Activated CD8-positive, alpha-beta memory T cell treated with anti-CD3 and anti-CD28 coated beads for 24 hours (primary cell): ENCODE measurements at places on chromosomes 12 and 14.

DNA sequence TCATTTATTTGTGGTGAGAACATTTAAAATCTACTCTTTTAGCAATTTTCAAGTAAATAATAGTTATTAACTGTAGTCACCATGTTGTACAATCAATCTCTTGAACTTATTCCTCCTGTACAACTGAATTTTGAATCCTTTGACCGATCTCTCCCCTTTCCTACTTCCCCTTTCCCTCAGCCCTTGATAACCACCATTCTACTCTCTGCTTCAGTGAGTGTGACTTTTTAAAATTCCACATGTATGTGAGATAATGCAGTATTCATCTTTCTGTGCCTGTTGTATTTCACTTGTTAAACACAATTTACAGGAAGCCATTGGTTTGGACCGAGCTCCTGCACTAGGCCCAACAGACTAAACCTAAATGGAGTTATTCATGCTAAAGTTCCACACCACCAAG, 458.9 kb upstream of the PDE3A start:
- DNase-seq = no peak

DNA sequence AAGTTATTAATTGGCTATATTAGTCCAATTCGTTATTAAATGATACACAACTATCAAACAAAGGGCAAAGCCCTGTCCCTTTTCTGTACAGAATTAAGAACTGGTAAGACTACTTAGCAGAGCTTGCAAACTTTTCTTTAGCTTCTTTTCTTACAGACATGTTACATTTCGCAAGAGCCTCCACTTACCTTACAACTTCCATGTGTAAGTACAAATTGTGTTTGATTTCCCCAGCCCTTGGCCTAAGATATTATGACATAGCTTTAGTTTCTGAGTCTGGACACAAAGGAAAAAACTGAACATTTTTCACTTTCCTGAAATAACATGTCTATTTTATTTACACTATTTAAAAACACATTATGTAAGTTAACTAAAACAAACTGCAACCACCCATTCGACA, 1.7 kb downstream of the ATF7 start:
- DNase-seq = no peak

DNA sequence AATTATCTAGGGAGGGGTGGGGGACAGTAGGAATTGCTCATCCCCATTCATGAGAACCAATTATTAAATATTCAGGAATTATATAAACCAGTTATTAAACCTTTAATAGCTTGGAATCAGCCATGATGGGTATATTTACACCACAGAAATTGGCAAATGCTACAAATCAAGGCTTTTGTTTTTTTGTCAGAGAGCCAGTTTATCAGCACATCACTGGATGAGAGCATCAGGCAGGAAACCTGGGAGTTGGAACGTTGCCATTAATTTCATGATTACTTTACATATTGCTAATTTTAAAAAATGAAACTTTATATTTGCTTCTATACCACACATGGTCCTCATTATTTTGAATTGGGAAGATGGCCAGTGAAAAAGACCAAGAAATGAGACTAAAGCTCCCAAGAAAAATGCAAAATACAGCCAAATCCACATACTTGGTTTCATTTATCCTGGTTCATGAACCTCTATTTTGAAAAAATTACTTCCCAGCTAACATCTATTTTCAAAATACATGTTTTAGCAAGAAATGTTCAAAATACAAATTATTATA, 48.4 kb downstream of the ATL1 start:
- no peak for DNase-seq

DNA sequence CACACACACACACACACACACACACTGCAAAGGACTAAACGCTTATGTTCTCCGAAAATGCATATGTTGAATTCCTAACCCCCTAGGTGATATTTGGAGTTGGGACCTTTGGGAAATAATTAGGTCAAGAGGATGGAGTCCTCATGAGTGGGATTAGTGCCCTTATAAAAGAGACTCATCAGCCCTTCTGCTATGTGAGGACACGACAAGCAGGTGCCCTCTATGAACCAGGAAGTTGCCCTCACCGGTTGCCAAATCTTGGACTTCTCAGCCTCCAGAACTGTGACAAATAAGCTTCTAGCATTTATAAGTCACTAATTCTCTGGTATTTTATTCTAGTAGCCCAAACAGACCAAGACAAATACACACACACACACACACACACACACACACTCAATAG, 20.7 kb upstream of the TCP11L2 start:
- DNase-seq = no peak

GRCh38 chr12:114767084-114767760, 83.2 kb upstream of the TBX3 start:
- DNase-seq = no peak

DNA sequence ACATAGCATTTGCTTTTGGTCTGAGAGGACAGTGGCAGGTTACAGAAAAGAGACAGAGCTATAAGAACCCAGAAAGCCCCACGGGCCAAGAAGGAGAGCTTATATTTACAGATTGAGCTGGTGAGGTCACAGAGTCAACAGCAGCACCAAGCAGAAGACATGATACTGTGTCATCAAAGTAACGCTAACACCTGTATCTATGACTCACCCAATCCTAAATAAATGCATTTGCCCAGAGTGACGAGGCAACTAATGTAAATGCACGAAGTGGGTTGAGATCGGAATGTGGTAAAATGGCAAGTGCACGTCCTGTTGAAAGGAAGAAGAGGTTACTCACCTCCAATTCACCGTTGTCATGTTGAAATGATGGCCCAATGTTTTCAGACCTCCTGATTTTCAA, 6.7 kb upstream of the CD163L1 start:
- no peak for DNase-seq

DNA sequence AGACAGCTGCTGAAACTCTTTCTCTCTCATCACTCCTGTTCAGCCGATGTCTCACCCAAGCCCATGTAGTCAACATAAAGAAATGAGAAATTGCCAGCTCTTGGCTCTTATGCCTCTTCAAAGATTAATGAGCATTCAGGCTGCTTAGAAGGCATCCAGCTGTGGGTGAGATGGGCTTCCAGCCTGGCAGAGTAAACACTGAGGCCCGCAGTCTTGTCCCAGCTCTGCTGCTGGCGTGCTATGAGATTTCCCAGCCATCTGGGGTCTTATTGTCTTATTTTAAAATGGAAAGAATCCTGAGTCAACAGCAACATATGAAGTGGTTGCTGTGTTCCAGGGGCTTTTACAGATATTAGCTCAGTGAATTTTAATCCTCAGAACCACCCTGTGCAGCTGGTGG, 12.6 kb downstream of the RXYLT1 start:
- no peak for DNase-seq

DNA sequence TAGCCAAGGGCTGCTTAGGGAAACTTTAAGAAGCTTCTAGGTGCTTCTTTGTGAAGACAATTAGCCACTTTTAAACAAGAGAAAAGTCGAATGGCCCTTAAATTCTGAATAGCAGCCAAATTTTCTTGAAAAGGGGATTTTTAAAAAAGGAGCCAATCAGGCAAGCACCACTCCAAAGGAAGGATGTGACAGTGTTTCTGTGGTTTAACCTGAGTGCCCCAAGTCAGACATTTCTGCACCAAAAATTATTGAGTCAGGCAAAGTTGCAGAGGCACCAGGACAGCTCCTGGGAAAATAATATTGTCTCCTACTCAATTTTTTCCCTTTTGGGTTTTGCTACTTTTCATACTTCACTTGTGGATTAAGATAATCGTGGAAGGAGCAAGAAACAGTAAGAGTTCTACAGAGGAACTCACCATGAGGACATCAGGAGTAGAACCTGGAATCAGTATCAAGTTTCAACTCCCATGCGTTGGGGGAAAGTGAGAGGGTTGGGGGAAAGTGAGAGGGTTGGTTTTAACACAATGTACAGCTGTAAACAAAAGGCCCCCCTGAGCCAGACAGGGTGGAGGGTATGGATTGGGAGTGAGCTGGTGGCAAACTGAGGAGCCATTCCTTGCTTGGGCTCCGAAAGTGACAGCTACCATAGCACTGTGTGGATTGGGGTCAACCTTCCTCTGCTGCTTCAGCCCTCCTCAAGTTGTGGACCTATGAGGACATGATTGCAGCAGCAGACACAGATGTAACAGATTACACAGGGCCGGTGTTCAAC, 90.8 kb downstream of the SLC38A1 start:
- DNase-seq = no peak

- DNase-seq = no peak
These were observed 108.0 kb upstream of the ARHGAP5 start for GRCh38 chr14:31968956-31969698.

DNA sequence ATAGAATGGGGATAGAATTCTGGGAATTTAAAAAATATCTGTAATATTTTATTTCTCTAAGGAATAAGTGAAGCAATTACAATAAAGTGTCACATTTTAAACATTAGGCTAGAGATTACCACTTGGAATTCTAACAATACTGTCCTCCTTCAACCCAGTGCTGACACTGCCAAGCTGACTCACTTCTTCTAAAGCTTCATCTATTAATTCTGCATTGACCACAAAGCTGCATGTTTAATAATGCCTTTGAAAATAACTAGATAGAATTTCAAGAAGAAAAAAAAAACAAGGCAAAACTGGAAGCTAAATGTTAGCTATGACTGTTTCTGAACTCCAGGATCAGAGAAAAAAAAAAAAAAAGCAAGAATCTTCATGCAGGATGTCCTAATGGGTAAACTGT, 970.7 kb upstream of the FBXO33 start:
- no peak for DNase-seq

- DNase-seq = no peak
These were observed 268.2 kb downstream of the DPF3 start for GRCh38 chr14:72625689-72626088.

GRCh38 chr12:4829161-4829792, 80.4 kb upstream of the KCNA1 start:
- DNase-seq = no peak

DNA sequence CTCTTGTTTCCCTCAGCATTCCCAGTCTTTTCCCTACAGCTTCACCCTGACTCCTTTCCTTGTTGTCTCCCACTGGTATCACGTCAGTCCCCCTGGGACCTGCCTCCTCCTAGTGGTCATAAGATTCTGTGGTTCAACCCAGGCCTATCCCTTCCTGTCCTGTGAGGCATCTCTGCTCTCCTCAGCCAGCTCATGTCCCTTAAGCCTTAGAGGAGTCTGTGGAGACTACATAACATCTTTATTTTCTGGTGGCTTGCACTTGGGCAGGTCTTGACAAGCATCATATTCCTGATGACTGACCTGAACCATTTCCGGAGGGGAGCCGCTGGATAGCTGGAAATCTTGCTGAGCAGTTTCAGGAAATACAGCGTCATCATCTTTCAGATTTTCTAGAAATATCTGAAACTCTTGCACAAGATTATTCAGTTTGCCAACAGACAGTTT, 688 bp downstream of the C12orf71 start:
- DNase-seq = no peak

GRCh38 chr14:51988221-51988620, 1.1 kb upstream of the RTRAF start:
- no peak for DNase-seq

- no peak for DNase-seq
These were observed 127.2 kb downstream of the BCAT1 start for GRCh38 chr12:24821691-24822090.

DNA sequence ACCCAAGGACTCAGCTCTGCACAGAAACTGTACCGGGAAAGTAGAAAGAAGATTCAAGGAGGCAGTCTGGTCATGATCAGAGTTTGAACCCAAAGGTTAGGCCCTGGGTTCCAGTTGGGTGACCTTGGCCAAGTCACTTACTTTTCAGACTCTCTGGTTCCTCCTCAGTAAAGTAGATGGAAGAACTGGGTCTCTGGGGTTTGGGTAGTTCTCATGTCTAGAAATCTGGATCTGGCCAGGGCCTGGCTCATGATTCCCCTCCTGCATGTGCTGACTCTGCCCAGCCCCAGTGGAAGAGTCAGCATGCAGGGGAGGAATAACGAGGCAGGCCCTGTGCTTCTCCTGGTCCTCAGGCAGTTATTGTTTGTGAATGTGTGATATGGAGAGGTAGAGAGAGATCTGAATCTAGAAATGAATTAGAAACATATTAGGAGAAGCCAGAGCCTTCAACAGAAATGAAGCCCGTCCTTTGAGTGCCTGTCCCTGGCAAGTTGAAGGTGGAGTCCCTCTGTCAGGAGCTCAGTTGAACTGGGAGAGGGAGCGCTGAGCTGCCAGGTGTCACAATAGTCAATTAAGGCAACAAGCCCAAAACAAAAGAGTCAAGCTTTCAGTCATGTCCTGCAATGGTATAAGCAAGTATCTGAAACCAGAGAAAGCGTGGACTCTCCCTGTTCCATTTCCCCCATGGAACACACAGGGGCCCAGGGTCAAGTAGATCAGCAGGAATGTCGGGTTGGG, 131.3 kb upstream of the HIF1A start:
- no peak for DNase-seq

GRCh38 chr14:34179727-34180126, 228.9 kb upstream of the EGLN3 start:
- DNase-seq = no peak

DNA sequence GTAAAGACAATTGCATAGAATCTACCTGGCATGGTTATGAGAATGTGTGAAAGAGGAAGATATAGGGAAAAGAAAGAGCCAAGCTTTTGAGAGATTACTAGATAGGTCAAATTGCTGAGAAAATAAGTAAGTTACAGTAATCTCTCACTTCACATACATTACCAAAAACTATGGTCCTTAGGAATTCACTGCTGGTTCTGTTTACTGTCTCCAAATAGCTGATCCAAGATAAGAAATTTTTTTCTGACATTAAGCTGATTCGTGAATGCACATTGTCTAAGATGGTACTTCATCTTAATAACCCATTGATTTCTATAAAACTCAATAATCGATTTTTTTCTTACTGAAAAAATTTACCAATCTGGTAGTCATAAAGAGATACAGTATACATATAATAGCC, 17.4 kb downstream of the SIX1 start:
- DNase-seq = no peak

GRCh38 chr14:105577314-105577861, 51.0 kb downstream of the TMEM121 start:
- DNase-seq = no peak

DNA sequence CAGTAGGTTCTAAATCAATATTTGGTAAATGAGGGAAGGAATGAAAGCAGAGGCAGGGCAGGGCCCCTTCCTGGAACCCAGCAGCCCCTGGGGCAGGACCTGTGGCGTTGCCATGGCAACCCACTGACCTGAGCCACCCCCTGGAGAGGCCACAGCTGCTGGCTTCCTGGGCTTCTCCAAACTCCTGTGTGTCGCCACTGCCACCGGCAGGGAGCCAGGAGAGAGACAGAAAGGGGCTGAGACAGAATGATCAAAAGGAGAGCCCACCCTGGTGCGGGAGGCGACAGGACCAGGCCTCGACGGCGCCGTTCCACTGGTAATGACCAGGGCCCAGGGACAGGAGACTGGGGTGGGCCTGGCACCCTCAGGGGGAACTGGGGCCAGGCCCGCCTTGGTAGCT, 18.2 kb downstream of the RFX4 start:
- DNase-seq = no peak
